ENCODE measurements at places on chromosomes 7 and 10.

- no peak for DNase-seq
Observed at GRCh38 chr10:58330431-58330830, 4.4 kb upstream of the UBE2D1 start.

DNA sequence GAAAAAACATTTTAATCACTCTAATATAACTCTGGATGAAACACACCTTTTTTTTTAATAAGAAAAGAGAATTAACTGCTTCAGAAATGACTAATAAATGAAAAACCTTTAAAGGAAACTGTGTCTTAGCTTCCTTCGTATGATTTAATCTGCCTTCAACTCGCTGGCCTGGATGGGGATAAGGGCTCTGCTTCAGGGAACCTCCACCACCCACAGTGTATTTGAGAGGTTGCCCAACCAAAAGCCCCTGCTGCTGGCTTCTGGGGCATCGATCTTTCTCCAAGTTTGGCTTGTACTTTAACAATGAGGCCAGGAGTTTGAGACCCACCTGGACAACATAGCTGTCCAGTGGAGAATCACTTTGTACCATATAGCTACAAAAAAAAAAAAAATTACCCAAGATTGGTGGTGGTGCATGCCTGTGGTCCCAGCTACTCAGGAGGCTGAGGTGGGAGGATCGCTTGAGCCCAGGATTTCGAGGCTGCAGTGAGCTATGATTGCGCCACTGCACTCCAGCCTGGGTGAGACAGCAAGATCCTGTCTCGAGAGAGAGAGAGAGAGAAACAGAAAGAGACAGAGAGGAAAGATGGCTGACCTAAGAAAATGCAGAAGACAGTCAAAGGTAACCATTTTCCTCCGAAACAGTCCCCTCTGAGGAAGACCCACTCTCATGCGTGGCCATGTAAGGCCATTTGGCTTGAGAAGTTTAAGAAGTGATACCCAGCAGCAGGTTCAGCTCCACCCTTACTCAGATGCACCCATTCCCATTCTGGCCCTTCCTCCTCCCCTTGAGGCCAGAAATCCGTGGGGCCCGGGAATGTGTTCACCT lies 13.6 kb upstream of the LIMK1 start:
- no peak for DNase-seq

DNA sequence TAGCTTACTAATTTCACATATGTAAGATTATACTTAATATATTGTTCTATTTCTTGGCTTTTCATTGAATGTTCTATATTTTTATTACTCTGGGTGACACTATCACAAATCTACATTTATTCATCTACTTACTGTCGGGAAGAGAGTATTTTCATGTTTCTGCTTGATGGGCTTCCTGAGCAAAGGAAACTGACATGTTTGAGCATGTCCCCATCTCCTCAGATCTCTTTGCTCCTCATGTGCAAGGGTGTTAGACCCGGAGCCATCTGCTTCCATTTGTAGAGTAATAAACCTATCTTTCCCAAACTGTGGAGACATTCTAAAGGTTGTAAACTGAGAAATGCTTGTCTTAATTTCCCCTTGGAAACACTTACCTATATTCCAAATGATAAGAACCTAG lies 103.5 kb downstream of the LSMEM1 start:
- DNase-seq, result no peak

GRCh38 chr7:135938563-135938962 lies 38.6 kb downstream of the MTPN start:
- DNase-seq, result no peak

DNA sequence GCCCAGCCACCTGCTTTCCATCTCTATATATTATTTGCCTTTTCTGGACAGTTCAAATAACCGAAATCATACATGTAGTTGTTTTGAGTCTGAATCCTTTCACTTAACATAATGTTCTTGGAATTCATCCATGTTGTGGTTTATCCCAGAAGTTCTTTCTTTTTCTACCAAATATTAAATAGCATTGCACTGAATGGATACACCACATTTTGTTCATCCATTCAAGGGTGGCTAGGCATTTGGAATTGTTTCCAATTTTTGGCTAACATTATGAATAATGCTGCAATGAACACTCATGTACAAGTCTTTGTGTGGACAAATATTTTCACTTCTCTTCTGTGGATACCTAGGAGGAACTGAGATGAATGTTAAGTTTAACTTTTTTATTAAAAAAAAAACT lies 18.0 kb downstream of the DNAJC1 start:
- no peak for DNase-seq

- no peak for DNase-seq
Observed at GRCh38 chr7:14305233-14305866, 315.9 kb upstream of the ETV1 start.

DNA sequence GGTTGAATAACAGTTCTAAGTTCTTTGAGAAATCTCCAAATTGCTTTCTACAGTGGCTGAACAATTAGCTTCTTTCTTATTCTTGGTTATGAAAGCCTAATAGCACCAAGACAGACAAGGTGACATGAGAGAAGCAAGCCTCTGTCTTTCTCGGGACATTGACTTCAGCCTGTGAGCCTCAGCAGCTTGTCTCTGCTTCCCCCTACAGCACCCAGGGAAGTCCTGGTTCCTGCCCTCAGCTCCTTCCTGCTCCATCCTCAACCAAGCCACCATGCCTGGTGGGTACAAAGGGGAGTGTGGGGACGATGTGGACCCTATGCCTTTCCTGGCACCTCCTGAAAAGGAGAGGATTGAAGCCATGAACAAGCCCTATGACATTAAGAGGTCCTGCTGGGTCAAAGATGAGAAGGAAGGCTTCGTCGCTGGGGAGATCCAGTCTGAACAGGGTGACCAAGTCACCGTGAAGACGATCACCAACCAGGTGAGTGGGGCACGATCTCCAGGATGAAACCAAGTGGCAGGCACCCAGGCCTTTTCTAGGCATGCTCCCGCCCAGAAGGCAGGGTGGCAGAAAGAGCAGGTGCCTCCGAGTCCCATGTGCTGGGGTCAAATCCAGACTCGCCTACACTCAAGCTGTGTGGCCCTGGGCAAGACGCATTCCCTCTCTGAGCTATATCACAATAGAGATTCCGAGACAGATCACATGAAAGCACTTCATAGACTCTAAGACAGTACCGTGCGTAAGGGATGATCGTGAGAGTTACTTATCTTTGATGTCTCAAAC lies 30.8 kb upstream of the KPNA7 start:
- DNase-seq, result no peak

GRCh38 chr7:25118048-25118753 lies 6.9 kb downstream of the CYCS start:
- DNase-seq, result no peak

GRCh38 chr10:93815304-93816096 lies 57.8 kb downstream of the LGI1 start:
- DNase-seq, result no peak

GRCh38 chr10:67884842-67885670 lies 600 bp downstream of the SIRT1 start:
- DNase-seq, result peak; percentile 83

- DNase-seq, result no peak
Observed at GRCh38 chr7:151272405-151272804, 23.9 kb upstream of the SMARCD3 start.

DNA sequence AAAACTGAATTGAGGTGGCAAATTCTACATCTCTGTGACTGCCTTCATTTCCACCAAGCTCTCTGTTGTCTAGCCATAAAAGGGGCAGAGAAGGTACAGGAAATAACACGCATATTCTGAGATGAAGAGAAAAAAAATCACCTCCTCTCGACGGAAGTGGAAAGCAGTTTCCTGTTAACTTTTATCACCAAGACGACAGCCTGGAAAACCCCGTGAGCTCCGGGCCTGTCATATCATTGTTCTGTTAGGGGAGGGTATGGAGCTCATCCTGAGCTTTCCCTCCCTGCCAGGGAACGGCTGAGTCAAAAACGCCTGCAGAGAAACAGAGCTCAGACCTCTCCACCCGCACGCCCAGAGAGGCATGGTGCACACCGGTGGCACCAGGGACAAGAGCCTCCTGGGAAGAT lies 200.3 kb downstream of the PRPF18 start:
- DNase-seq, result peak; percentile 69

DNA sequence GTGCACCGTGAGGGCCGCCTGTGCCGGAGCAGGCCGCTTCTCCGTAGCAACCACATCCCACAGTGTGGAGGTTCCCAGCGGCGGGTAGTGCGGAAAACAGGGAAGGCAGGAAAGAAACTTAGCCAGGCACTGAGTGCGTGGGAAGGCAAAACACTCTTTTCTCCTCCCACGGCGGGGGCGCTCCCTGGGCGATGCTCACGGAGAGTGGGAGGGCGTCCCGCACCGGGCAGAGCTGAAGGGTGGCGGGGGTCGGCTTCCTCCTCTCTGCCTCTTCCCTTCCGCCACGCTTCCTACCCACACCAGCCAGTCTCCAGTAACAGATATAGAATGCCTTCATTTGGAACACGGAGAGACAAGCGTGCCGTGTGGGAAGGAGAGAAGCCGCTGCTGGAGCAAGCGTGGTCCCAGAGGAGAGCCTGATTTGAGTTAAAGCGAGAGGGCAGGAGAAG lies 252.5 kb downstream of the PAXIP1 start:
- no peak for DNase-seq

GRCh38 chr7:108181073-108181985 lies 51.2 kb upstream of the LAMB4 start:
- no peak for DNase-seq

GRCh38 chr7:17661982-17662585 lies 278.2 kb downstream of the SNX13 start:
- no peak for DNase-seq

GRCh38 chr7:151013733-151014497 lies 10.4 kb downstream of the ATG9B start:
- DNase-seq, result peak; percentile 88

DNA sequence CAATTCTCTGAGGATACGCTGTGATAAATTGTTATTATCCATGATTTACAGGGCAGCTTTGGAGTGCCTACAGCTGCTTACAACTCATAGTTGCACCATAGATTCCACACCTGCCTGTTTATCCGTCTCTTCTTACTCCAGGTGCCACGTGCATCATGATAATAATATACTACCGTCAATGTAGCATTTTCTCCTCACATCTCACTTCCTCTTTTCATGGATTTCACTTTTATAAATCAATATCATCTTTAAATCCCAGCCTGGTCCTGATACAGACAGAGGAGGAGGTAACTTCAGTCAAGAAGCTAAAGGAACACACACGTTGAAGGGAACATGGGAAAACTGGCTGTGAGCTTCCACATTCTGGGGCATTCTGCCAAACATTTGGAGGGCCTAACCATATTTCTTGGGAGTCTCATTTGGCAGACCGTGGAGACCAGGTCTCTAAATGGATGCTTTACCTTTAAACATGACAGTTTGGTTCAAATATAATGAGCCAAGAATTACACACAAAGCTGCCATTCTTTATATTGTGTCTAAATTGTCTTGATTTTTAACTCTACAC lies 2.4 kb downstream of the CH25H start:
- no peak for DNase-seq

- DNase-seq, result no peak
Observed at GRCh38 chr10:13152296-13152695, 9.1 kb upstream of the MCM10 start.

DNA sequence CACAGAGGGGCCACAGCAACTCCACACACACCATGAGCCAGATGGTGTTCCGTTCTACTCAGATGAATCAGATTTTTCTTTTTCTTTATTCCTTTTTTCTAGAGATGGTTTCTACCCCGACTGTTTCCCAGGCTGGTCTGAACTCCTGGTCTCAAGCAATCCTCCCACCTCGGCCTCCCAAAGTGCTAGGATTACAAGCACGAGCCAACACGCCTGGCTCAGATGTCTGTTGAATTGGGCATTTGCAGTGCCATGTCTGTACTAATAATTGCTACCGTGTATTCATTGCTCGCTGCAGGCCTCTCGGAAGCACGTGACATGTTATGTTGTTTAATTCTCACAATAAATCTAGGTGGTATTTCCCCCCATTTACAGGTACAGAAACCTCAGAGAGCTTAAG lies 67.2 kb downstream of the RABGEF1 start:
- DNase-seq, result no peak

DNA sequence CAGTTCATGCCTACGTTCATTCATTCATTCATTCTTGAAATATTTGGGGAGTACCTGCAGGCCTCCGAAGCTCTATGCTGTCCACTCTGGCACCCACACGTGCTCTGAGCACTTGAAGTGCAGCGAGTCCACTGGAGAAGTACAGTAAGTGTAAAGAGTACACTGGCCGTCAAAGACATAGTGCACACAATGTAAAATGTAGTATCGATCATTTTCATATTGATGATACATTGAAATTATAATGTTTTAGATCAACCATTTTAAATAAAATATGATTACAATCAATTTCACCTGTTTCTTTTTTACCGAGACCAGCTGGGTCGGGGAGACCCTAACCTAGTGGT lies 37.0 kb upstream of the PURB start:
- DNase-seq, result no peak

DNA sequence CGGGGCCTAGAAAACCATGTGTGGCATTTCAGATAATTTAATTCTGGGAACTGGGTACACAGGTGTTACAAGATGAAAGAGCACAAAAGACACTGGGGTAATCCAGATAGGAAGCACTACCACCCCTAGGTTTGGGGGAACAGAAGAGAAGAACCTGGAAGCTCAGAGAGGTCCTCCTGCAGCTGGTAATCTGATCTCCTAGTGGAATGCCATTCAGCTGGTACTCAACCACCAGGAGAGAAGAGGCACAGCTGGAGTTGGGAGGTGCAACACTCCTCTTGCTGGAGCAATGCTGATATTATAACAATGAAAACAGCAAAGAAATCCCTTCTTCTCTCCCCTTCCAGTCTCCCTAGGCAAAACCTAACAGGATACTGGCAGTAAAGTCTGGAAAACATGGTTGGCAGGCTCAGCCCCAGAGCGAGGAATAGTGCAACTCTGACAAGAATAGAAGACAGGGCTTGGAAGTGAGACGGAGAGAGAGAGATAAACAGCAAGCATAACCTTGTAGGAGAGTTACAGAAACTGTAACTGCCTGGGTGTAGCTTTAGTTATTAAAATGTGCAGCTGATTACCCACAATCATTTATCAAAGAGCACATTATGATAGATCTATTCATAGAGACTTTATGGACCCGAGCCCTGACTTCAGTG lies 35.0 kb downstream of the NRF1 start:
- no peak for DNase-seq

GRCh38 chr10:97633921-97634320 lies 621 bp upstream of the MORN4 start:
- peak; percentile 14 for DNase-seq

DNA sequence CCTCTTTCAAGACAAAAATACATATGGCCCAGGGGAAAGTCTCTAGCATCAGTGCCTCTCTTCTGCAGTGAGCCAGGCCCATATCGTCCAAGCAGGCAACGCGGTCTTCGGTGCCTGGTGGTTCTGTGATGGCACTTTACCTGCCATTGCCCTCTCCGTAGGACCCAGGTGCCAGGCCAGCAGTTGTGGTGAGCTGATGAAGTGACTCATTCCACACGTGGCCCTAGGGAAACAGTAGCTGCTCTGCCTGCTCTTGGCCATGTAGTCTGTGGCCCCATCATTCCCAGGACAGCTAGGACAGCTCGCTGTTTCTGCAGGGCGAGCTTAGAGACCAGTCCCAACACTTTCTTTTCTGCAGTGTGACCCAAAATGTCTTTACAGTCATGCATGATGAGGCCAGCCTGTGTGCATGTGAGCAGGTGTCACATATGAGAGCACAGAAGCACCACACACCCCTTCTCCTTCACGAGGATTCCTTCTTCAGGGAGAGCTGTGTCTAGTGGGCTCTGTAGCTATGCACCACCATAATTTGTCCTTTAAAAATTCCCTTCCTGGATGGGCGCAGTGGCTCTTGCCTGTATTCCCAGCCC lies 39.0 kb downstream of the SVIL start:
- no peak for DNase-seq

- DNase-seq, result no peak
Observed at GRCh38 chr7:154842591-154842990, 160.3 kb downstream of the PAXIP1 start.

GRCh38 chr10:122204691-122205489 lies 66.2 kb upstream of the BTBD16 start:
- DNase-seq, result no peak

- DNase-seq, result no peak
Observed at GRCh38 chr7:157684909-157685429, 348.2 kb downstream of the DNAJB6 start.
